ENCODE measurements at places on chromosomes 7 and 10.

DNA sequence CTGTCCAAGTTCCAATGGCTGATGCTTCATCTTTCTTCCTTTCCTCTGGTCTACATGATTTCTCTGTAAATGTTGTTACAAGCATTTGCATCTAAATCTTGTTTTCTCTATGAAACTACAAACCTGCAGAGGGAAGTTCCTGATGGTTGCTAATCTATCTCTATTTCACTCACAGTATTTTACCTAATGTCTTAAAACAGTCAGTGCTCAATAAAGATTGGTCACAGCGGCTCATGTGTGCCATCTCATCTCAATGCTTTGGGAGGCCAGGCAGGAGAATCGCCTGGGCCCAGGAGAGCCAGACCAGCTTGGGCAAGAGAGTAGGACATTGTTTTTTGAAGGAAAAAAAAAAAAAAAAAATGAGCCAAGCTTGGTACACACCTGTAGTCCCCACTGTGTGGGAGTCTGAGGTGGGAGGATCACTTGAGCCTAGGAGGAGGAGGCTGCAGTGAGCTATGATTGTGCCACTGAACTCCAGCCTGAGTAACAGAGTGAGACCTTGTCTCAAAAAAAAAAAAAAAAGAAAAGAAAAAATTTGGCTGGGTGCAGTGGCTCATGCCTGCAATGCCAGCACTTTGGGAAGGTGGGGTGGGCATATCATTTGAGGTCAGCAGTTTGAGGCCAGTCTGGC lies 71.3 kb upstream of the ARMC3 start:
- DNase-seq, result no peak

DNA sequence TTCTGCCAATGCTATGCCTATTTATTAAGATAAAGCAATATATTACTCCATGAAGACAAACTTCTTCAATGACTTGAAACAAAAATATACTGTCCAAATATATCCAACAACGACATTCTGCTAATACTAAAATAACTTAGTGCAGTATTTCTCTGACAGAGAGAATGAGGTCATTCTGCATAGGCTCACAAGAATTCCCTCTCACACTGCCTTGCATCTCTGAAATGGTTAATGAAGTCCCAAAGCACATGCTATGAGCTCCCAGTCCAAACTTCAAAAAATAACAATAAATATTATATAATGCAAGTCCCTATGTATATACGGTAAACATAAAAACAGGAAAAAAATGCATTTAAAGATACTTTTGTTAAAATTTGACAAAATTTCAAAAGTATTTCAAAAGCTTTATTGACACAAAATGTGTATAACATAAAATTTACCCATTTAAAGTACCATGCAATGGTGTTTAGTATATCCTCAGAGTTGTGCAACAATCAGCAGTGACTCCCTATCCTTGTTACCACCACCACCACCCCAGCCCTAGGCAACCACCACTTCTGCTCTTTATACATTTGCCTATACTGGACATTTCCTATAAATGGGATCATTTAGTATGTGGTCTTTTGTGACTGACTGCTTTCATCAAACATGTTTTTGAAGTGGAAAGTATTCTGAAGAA lies 27.6 kb downstream of the CHCHD3 start:
- DNase-seq, result no peak

DNA sequence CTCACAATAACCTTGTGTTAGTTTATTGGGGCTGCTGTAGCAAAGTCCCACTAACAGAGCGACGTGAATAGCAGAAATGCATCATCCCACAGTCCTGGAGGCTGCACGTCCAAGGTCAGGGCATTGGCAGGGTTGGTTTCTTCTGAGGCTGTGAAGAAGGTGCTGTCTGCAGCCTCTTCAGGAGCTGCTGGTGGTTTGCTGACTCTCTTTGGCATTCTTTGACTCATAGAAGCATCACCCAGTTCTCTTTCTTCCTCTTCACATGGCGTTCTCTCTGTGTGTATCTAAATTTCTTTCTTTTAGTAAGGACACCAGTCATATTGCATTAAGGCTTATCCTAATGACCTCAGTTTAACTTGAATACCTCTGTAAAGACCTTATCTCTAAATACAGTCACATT lies 428.4 kb upstream of the KLF6 start:
- DNase-seq, result no peak

DNA sequence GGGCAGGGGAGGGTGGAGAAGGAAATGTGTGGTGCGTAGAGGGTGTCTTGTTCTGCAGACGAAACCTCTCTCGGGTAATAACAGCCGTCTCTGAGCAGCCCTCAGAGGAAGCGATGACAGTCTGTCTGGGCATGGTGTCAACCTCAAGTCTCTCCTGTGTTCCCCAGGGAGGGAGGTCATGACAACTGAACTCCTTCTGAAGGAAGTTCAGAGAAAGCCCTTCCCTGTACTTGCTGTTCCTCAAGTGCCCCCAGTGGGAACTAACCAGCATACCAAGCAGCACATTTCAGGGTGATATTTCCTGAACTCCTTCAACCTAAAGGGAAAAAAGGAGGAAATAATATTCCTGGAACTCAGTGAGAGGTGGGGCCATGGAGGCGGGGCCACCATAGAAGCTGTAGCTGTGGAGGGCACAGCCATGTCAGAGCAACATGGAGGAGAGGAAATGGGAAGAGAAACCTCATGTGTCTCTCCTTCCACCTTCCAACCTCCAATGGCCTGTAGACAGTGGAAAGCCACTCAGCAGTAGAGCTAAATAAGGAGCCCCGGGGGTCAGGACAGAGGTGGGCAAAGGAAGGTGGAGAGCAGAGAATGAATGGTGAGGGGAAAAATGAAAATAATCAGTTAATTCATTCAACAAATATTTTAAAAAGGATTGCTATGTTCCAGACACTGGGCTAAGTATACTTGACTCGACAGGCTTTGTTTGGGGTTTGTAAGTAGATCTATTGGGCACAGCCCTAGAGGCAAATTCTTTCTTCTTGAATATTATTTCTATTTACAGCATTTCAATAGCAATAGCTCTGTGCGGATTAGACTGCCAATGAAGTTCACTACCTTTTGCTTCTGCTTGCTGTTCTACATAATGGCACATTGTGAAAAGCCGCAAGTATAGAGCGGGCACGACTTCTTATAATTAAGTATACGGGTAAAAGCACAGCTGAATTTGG lies 61.0 kb upstream of the AOAH start:
- DNase-seq, result peak; percentile 32

- no peak for DNase-seq
Measured at GRCh38 chr7:45145881-45146280, 11.7 kb upstream of the RAMP3 start.

- no peak for DNase-seq
Measured at GRCh38 chr10:6678211-6678803, 98.2 kb upstream of the PRKCQ start.

GRCh38 chr10:35421553-35422178 lies 85.4 kb downstream of the CCNY start:
- DNase-seq, result no peak

DNA sequence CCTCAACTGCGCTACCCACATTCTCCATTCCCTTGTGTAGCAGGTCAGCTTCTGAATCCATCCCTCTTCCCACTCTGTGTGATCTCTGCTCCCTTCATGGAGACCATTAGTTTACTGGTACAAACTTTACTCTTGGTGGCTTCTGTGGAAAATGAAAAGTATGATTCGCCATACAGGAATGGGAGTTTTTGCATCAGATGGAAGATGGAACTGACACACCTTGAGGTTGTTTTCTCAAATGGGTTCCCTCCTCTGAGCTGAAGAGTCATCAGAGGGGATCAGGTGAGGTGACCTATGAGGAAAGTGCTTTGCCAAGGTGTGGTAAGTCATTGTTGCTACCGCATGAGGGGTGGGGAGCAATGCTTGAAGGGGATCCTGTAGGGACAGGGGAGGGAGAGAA lies 266.8 kb downstream of the INHBA start:
- DNase-seq, result no peak

GRCh38 chr10:97550336-97551149 lies 22.0 kb upstream of the ANKRD2 start:
- DNase-seq, result no peak

DNA sequence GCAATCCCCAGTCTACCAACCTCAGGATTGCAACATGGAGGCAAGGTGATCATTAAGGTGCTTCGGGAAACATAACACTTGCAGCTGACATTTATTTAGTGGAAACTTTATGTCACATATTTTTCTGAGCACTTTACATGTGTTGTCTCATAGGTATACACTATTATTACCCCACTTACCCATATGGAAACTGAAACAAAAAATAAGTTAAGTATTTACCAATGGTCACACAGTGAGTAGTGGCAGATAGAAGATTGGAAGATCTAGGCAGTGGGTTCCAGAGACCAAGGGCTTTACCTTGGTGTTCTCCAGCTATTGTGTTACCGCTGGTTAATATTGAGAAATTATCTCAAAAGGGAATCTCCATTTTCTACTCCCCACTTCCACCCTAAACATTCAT lies 1279.1 kb upstream of the SORCS1 start:
- DNase-seq, result no peak

DNA sequence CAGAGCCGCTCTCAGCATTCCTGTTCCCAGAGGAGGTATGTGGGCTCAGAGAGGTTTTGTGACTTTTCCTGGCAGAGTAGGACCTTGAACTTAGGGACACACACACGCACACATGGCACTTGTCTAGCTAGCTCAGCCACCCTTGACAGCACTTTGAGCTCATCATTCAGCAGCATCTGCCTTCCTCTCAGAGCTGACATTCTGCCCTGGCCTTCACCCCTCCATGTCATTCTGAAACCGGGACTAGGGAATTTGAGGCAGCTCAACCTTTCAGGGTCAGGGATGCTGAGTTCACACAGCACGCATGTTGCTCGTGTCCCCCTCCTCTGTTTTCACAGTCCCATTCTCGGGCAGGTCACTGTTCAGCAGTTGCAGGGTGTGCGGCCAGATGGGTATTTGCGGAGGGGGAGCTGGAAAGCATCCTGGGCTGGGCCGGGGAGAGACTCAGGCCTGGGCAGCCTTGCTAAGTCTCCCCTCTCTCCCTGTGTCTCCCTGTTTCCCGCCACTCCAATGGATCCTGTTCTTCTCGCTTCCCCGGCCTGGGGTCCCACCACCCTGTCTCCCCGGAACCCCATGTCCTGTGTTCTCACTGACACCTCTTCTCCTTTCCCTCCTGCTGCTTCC lies 78.0 kb downstream of the COL13A1 start:
- DNase-seq, result no peak

GRCh38 chr10:17075533-17076359 lies 53.9 kb downstream of the CUBN start:
- no peak for DNase-seq

DNA sequence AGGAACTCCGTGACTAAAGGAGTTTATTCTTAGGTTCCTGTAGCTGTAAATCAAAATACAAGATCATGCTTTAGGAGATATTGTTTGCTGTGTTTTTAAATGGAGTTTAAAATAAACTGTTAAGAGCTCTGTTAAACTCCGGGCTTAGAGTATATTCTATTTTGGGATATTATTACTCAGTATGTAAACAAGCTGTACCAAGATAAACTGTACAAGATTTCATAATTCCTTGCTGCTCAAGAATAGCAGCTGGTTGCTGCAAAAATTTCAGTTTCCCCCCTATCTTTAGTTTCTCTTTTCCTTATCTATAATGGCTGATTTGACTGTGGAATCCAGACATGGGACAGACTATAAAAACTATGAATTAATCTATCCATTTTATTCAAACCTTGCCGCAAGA lies 215.7 kb downstream of the HTR7 start:
- no peak for DNase-seq
